ENCODE measurements at places on chromosomes 6 and 20.

- no peak for DNase-seq
These were observed 44.7 kb upstream of the FOXQ1 start for GRCh38 chr6:1267057-1267732.

DNA sequence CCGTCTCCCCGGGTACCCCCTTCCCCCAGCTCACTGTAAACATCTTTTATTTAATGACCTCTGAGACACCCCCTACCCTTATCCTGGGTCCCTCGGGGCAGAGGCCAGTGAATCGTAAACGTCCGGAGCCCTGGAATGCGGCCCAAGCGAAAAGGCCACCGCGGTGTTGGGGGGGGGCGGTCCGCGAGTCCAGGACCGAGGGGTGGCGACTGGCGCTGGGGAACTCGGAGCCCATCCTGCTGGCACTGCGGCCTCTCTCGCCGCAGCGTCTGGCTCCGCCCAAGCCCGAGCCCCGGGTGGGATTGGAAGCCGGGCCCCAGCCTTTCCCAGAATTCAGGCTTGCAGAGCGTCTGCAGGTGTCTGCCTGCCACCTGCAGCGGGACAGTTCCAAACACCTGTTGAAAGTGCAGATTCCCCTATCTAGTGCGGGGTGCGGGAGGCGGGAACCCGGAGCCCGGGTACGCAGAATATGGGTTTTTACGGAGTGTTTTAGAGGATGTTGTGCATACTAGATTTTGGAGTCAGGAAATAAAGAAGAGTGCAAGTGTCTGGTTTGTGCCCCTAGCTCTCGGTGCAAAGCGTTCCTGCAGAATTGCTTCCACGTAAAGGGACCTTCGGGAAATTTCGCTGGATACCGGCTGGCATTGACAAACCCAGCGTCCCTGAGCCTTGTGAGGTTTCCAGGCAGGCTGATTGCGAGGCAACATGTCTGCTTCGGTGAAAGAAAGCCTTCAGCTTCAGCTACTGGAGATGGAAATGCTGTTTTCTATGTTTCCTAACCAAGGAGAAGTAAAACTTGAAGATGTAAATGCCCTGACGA, 800 bp downstream of the RWDD2A start:
- DNase-seq: peak; percentile 29

GRCh38 chr6:53347921-53348370, 804 bp downstream of the ELOVL5 start:
- DNase-seq: peak; percentile 56

GRCh38 chr6:130298258-130298657, 67.6 kb upstream of the TMEM200A start:
- no peak for DNase-seq

DNA sequence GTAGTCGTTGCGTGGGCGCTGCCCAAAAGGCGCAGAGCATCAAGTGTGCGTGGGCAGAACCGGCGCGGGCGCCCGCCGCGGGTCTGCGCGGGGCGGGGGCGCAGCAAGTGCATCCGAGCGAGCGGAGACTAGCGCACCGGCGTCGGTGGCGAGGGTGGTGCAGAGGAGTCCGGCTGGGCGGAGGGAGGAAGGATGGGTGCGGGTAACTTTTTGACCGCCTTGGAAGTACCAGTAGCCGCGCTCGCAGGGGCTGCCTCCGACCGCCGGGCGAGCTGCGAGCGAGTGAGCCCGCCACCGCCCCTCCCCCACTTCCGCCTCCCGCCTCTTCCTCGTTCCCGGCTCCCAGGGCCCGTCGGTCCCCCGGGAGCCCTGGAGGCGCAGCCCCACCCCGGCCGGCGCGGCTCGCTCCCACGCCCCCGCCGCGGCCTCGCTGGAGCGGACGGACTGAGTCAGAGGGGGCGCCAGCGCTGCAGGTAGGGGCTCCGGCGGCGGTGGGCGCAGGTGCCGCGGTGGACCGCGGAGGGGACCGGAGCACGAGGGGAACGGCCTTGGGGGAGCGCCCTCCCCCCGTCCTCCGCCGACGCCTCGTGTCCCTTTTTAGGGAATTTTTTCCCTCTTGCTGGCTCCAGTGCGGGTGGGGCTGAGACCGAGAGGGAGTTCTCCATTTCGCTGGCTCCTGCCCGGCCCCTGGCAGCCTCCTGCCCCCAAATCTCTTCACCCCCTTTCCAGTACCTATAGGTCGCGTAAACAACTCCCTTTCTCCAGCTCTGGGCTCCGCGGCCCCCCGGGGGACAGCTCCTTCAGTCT, 1.6 kb upstream of the DBNDD2 start:
- no peak for DNase-seq

DNA sequence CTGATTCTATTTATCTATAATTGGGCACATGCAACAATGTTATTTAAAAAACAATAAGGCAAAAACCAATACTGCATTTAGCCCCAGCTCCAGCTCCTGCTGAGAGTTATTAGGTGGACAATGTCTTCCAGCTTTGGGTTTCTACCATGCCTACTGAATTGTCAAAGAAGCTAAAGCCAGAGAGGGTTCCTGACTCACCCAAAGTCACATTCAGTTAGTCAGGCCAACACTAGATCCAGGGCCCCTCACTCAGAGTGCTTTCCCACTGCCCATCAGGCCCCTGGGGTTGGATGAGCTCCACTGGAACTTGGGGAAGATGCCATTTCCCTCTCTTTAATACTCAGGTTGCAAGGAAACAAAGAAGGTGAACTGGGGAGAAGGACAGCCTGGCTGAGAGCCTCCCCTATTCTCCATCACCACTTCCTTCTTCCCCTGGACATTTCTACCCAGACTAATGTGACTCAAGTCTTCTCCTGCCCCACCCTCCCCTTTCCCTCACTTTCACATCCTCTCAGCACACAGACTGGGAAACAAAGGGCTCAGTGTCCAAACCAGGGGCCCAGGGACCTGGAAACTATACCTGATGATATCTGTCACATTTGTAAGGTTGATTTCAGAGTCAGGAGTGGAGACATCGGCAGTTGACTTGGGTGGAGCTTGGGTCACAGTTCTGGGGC, 6.0 kb downstream of the TREM1 start:
- no peak for DNase-seq

DNA sequence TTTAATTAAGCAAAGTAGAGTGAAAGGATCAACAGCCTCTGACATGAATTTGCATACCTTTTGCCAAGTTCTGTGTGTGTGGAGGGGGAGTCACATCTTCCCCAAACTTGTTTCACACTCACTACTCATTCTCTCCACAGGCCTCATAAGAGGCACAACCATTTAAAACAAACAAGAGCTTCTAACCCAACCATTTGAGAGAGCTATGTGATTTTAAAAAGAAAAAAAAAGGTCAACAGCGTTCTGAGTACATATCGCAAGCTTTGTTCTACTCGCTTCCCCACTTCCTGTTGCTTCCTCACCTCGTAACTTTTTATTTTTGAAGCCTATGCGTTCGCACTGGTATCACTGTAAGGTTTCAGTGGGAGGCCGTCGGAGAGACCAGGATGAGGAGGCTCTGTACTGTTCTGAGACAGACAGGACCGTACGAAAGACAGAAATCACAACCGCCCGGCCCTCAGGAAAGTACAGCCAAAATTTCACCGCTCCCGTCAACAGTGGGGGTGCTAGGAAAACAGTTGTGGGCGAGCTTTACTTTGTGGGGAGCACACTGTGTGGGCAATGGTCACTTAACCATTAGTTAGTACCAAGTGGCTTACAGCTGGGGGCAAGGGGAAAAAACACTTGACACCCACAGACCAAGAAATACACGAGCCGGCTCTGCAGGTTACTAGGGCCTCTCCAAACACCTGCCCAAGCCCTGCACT, 61.3 kb downstream of the TRERF1 start:
- DNase-seq: no peak

- DNase-seq: no peak
These were observed 40.7 kb upstream of the SLC2A12 start for GRCh38 chr6:134093007-134093573.

DNA sequence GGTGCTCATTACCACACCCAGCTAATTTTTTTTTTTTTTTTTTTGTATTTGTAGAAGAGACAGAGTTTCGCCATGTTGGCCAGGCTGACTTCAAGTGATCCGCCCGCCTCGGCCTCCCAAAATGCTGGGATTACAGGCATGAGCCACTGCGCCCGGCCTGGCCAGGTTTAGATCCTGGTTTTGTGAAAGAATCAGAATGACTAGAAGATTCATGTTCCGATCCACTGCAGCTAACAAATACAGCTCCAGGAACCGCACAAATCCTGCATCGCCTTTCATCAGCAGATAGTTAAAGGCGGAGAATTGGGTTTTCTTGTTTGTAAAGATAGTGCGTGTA, 151.2 kb upstream of the AKAP12 start:
- no peak for DNase-seq

DNA sequence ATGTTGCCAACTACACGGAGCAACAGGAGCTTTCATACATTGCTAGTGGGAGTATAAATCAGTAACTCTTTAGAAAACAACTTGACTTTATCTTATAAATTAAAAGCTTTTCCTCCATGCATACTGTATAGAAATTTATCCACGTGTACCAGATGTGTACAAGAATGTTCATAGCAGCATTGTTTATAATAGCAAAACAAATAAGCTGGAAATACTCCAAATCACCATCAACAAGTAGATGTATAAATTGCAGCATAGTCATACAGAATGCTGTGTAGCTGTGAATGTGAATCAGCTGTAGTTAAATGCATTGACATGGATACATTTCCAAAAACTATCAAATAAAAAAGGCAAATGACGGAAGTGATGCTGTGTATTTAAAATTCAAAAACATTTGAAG, 6.0 kb downstream of the PSMF1 start:
- DNase-seq: no peak

DNA sequence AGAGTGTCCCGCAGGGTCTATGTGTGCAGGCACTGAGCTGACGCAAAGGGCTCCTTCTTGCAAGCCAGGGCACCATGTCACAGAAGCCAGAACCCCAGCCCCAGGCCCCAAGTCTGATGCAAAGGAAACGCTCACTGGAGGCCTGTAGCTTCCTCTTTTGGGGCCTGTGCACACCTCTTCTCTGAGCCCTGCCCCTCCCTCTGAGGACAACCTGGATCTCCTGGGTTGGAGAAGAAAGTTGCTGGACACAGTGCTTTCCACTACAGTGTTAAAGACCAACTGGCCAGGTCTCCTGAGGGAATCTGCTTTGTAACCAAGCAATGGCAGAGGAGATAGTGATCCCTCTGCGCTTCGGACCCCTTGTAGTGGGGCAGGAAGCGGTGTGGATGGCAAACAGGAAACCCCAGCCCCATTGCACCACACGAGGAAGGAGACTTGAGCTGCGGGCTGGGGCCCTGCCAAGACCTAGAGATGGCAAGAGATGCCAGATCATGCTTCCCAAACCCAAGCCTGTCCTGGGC, 90.0 kb downstream of the PRND start:
- DNase-seq: no peak

GRCh38 chr6:123806561-123806960, 2.9 kb downstream of the NKAIN2 start:
- peak; percentile 80 for DNase-seq

DNA sequence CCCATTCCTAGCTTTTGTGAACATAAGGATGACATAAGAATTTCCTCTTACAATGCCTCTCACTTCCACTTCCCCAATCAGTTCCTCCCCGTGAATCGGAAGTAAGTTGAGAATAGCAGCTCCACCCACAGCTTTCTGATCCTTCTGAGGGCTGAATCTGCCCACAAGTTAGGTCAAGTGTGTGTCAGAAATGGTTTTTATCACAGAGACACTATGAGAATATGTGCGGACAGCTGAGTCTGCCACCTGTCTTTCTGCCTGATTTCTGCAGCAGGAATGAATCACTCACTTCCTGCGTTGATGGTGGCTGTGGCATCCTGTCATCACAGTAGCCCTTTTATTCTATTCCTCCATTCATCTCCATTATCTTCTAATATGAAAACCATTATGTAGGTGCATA, 70.2 kb downstream of the RIN2 start:
- no peak for DNase-seq

GRCh38 chr20:7113577-7114466, 346.3 kb downstream of the BMP2 start:
- DNase-seq: no peak

DNA sequence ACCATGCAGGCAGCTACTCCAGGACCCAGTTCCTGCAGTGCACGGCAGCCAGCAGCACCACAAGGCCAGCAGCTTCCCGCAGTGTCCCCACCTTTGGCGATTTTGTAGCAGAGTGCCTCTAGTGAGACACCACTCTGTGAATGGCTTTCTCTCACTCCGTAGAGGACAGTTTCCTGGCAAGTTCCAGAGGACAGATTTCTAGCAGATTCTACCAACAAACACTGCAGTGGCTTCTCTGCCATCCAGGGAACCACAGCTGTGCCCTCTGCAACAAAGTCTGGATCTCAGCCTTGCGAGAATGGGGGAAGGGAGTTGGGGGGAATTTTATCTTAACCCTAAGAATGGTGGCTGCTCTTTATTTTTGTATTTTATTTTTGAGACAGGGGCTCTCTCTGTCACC, 28.7 kb downstream of the SNHG17 start:
- no peak for DNase-seq

- DNase-seq: no peak
These were observed 143.9 kb upstream of the RALGAPA2 start for GRCh38 chr20:20856306-20856705.

DNA sequence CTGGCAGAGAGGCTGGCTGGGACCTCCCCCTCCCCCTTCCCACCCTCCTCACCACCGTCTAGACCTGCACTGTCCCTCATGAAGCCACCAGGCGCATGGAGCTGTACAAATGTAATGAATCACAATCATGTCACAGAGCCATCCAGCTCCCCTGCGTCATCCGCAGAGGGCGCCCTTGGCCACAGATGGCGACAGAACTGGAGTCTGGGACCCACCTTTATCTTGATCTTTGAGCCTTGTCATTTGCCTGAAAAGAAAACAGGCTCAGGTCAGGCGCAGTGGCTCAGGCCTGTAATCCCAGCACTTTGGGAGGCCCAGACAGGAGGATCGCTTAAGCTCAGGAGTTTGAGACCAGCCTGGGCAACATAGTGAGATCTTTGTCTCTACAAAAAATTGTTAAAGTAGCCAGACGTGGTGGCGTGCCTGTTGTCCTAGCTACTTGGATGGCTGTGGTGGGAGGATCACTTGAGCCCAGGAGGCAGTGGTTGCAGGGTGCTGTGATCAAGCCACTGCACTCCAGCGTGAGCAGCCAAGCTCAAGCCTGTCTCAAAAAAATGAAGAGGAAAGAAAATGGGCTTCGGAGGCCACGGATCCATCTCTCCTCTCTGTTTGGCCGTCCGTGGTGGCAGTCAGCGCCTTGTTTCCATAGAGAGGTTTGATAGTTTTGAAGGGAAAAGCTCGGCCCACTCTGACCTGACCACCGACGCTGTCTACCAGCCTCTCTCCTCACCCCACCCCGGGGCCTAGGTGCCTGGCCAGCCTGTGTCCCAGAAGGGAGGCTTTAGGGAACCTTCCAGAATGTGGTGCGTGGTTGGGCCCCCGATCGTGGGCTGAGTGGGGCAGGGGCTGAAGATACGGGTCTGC, 6.2 kb downstream of the COL9A3 start:
- DNase-seq: no peak

DNA sequence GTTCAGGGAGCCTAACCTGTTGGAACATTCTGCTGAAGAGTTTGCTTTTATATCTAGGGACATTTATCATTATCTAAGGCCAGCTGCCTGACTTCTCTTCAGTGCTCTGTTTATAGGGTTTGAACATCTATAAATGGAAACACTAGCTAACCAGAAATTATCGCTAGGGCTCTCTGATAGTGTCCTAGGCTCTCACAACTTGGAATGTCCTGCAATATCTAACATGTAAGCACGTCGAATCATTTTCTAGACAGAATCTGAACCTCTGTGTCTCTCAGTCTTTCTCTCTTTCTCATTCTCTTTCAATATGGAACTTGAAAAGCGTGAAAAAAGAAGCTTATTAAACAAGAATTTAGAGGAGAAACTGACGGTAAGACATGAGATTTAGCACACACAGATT, 92.5 kb upstream of the MLIP start:
- DNase-seq: no peak
